ENCODE measurements at places on chromosomes 6 and 20. TPM values are rescaled to one million over a fixed set of nuclear protein-coding genes. Genes with fewer than 3 reads are reported as not detected.

GRCh38 chr20:44642203-44643153, 9.0 kb downstream of the ADA start:
- no peak overlapping the region for H3K4me3 ChIP-seq
- peak; percentile 85 for DNase-seq
- H3K4me1 ChIP-seq: peaks cover 24% of the 10 kb centered on the region
- H3K36me3 ChIP-seq: no peaks in the 10 kb centered on the region
- peak overlapping the region; percentile 90 for H3K27ac ChIP-seq
- no peaks in the 10 kb centered on the region for H3K27me3 ChIP-seq

- DNase-seq: peak; percentile 24
- H3K27ac ChIP-seq: no peak overlapping the region
- H3K4me3 ChIP-seq: no peak overlapping the region
- H3K4me1 ChIP-seq: no peaks in the 10 kb centered on the region
- H3K36me3 ChIP-seq: no peaks in the 10 kb centered on the region
These were observed 388.4 kb upstream of the JARID2 start for GRCh38 chr6:14857501-14857900.

DNA sequence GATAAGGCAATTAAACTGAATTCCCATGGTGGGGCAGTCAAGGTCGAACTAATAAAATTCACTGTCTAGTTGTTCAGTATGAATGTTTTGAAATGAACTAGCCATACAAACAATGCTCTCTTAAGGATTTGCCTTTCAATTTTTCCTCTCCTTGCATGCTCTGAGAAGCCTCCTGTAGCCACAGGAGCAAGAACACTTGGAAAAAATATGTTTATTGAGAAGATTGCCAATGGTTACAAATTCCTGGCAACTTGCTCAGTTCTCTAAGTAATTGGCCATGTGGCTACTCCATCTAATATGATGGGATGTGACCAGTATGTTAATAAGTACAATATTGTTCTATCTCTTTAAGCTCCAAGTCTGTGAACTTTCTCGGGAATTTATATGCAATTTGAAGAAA, 49.4 kb downstream of the FUT9 start:
- no peak overlapping the region for H3K4me3 ChIP-seq
- no peaks in the 10 kb centered on the region for H3K36me3 ChIP-seq
- no peaks in the 10 kb centered on the region for H3K27me3 ChIP-seq
- H3K4me1 ChIP-seq: no peaks in the 10 kb centered on the region

- no peaks in the 10 kb centered on the region for H3K27me3 ChIP-seq
- DNase-seq: no peak
- no peaks in the 10 kb centered on the region for H3K36me3 ChIP-seq
These were observed 11.5 kb downstream of the TAAR2 start for GRCh38 chr6:132612449-132613108.

TCF15 gene
- not detected for total RNA-seq

RGS17 gene
- 0.33 TPM for total RNA-seq

All from body of pancreas (tissue), 4 donors.